Type B pancreatic cell (in vitro differentiated cells): ENCODE measurements at places on chromosomes 13 and 19. TPM values are rescaled to one million over a fixed set of nuclear protein-coding genes. Genes with fewer than 3 reads are reported as not detected.

DNA sequence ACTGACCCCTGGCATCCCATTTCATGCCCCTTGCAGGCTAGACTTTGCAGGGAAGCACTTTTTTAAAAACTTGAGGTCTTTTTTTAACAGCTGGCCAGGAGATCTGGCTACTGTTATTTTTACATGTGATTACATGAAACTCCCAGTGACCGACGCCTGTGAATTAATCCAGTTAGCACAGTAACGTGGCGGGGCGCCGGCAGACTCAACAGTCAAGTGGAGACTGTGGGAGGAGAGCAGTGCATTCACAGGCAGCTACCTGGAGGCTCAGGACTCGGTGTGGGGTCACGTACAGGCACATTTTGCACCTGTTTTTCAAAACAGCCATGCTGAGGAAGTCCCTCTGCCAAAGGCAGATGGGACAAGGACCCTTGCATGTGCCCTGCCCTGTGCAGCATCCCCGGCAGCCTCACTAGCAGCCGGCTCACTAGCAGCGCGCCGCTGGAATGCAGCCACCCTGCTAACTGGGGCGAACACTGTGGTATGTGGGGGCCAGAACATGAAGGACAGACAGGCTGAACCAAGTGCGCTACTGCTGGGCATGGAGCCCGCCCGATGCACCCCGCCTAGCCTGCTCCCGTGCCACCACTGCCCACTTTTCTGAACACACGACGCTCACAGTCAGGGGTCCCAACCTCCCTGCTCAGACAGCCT lies 18.7 kb downstream of the CAPS start:
- peaks cover 13% of the 10 kb centered on the region for H3K36me3 ChIP-seq
- DNase-seq, result no peak
- no peak overlapping the region for H3K4me3 ChIP-seq
- H3K27ac ChIP-seq, result no peak overlapping the region

Gene EBI3
- total RNA-seq, result 0.31 and 0.43 TPM in 2 replicates

DNA sequence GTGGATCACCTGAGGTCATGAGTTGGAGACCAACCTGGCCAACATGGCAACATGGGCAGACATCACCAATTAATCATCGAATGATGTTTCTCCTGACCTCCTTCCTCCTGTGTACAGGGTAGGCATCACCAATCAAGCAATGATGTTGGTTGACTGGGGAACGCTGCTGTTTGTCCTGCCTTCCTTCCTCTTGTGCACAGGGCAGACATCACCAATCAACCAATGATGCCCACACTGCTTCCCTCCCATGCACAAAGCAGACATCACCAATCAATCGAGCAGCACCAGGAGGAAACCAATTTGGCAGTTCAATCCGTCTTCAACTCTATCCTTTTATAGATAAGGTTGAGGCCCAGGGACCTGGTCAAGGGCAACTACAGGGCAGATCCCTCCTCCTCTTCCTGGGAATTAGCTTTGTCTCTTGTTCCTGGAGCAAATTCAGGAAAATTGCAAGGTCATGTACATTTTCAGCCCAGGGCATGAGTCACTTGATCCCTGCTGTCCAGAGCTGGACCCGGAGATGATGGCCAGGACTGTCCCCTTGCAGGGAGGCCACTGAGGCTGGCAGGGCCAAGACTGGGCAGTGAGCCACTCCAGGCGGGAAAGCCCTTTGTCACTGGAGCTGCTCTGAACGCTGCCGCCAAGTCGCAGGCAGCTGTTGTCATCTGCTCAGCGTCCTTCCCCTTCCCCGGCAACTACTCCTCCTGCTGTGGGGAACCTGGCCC lies 5.3 kb upstream of the CSNK1G2 start:
- DNase-seq, result no peak
- H3K4me3 ChIP-seq, result no peak overlapping the region
- H3K27ac ChIP-seq, result peak overlapping the region; percentile 11
- H3K36me3 ChIP-seq, result no peaks in the 10 kb centered on the region
- H3K27me3 ChIP-seq, result no peaks in the 10 kb centered on the region

DNA sequence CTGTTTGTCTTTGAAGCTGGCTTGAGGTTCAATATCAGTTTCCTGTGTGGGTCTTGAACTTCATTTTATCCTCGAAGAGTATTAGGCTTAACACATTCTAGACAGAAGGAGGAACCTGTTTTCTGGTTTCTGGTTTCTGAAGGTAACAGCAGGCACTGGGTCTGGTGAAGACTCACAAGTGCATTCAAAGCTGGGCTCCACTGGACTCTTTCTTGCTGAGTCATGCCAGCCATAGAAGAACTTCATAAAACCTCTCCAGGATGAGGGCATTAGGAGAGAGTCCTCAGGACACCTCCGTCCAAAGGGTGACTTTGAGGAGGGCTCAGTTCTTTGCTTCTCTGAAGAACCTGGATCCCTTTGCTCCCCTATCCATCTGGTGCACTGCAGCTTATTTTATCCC lies 668.6 kb upstream of the SLC10A2 start:
- no peaks in the 10 kb centered on the region for H3K36me3 ChIP-seq
- H3K4me1 ChIP-seq, result no peaks in the 10 kb centered on the region
- no peak overlapping the region for H3K27ac ChIP-seq
- no peak overlapping the region for H3K4me3 ChIP-seq

Gene CATSPERD
- total RNA-seq, result 0.41 TPM in 1 of 2 replicates, not detected in the other

Gene GPI
- total RNA-seq, result 241 and 297 TPM in 2 replicates

- peak overlapping the region; percentile 64 for H3K27ac ChIP-seq
- peaks cover 15% of the 10 kb centered on the region for H3K36me3 ChIP-seq
- peaks cover 35% of the 10 kb centered on the region for H3K4me1 ChIP-seq
- peak overlapping the region; percentile 100 for H3K4me3 ChIP-seq
- no peaks in the 10 kb centered on the region for H3K27me3 ChIP-seq
- DNase-seq, result no peak
These were observed 1.6 kb downstream of the CCDC97 start for GRCh38 chr19:41311613-41312012.

Gene ZNF229
- total RNA-seq, result 12.0 and 20.4 TPM in 2 replicates

Gene ZNF541
- not detected in 2 replicates for total RNA-seq

- peaks cover 4% of the 10 kb centered on the region for H3K36me3 ChIP-seq
- H3K27ac ChIP-seq, result no peak overlapping the region
- H3K4me1 ChIP-seq, result peaks cover 4% of the 10 kb centered on the region
- peaks cover 14% of the 10 kb centered on the region for H3K27me3 ChIP-seq
- peak; percentile 88 for DNase-seq
- peak overlapping the region; percentile 75 for H3K4me3 ChIP-seq
These were observed 6.1 kb downstream of the BEST2 start for GRCh38 chr19:12757544-12758274.

Gene ZNF382
- 9.5 and 17.5 TPM in 2 replicates for total RNA-seq

- no peak for DNase-seq
- no peaks in the 10 kb centered on the region for H3K36me3 ChIP-seq
- peak overlapping the region; percentile 60 for H3K27ac ChIP-seq
- H3K27me3 ChIP-seq, result peaks cover 14% of the 10 kb centered on the region
These were observed 653 bp downstream of the MVB12A start for GRCh38 chr19:17420475-17420924.

- no peak overlapping the region for H3K27ac ChIP-seq
- no peaks in the 10 kb centered on the region for H3K4me1 ChIP-seq
- no peak for DNase-seq
- H3K4me3 ChIP-seq, result no peak overlapping the region
- H3K36me3 ChIP-seq, result no peaks in the 10 kb centered on the region
These were observed 1594.5 kb upstream of the PCDH20 start for GRCh38 chr13:63010072-63010658.

DNA sequence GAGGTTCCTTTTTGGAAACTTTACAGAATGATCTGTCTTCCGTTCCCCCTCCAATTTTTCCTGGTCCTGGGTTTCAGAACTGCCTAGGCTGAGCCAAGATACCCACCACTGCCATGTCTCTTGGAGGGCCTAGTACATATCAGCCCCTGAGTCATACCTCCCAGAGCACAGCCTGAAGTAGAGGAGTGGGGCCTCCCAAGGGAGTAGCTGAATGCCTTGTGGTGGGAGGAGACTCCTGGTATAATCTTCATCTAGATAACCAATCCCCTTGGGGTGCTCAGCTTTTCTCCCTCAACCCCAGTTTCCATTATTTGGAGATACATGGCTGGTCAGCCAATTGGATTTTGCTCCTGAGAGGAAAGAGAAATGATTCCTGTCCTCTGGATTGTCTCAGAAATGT lies 30.3 kb downstream of the ZNF763 start:
- H3K27me3 ChIP-seq, result no peaks in the 10 kb centered on the region
- H3K36me3 ChIP-seq, result peaks cover 46% of the 10 kb centered on the region
- H3K4me3 ChIP-seq, result no peak overlapping the region

Gene KLK15
- 0.26 TPM in 1 of 2 replicates, not detected in the other for total RNA-seq

DNA sequence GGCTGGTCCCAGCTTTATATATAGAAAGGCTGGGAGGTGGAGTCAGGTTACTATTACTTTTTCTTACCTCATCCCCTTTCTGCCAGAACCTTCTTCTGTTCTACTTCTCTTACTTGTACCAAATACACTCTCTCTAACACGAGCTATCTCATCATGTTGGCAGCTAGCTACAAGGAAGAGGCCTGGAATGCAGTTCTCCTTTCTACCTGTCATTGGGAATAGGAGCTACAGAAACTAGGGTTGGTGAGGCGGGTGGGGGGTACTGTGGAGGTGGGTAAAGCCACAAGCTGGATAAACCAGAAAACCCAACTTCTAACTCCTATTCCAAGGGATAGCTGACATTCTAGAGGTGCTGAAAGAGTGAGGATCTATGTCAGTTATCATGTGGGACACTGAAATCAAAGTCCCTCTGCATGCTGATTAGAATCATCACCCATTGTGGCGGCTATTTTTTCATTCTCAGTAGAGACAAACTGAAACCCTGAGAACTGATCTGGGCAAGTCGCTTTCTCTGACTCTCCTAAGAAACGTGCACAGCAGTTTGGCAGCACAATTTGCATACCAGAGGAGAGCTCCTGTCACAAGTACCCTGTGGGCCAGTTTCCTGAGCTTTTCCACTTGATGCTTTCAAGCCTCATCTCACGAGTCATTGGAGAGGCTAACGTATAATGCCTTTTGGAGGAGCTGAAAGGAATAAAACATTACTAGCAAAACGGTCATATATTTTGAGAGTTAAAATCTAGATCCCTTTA lies 358.1 kb downstream of the ENOX1 start:
- H3K27ac ChIP-seq, result no peak overlapping the region
- no peak overlapping the region for H3K4me3 ChIP-seq
- peaks cover 3% of the 10 kb centered on the region for H3K36me3 ChIP-seq
- H3K4me1 ChIP-seq, result peaks cover 5% of the 10 kb centered on the region
- H3K27me3 ChIP-seq, result no peaks in the 10 kb centered on the region

DNA sequence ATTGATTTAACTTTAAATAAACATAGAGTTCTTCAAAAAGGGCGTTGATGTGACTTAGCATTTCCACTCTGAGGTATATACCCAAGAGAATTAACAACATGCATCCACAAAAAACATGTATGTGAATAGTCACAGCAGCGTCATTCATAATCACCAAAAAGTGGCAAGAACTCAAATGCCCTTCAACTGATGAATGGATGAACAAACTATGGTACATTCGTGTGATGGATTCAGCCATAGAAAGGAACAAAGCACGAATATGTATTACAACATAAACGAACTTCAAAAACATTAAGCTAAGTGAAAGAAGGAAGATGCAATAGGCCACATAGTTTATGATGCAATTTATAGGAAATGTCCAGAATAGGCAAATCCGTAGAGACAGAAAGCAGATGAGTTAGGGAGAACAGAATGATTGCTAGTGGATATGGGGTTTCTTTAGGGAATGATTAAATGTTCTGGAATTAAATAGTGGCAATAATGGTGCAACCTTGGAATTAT lies 72.3 kb upstream of the UQCRFS1 start:
- H3K36me3 ChIP-seq, result no peaks in the 10 kb centered on the region
- H3K4me3 ChIP-seq, result no peak overlapping the region
- H3K4me1 ChIP-seq, result no peaks in the 10 kb centered on the region
- no peak for DNase-seq

GRCh38 chr13:104414771-104415170 lies 1348.6 kb upstream of the SLC10A2 start:
- no peak overlapping the region for H3K4me3 ChIP-seq
- H3K4me1 ChIP-seq, result peaks cover 8% of the 10 kb centered on the region
- H3K27ac ChIP-seq, result peak overlapping the region; percentile 10
- DNase-seq, result no peak
- no peaks in the 10 kb centered on the region for H3K27me3 ChIP-seq
- H3K36me3 ChIP-seq, result no peaks in the 10 kb centered on the region

DNA sequence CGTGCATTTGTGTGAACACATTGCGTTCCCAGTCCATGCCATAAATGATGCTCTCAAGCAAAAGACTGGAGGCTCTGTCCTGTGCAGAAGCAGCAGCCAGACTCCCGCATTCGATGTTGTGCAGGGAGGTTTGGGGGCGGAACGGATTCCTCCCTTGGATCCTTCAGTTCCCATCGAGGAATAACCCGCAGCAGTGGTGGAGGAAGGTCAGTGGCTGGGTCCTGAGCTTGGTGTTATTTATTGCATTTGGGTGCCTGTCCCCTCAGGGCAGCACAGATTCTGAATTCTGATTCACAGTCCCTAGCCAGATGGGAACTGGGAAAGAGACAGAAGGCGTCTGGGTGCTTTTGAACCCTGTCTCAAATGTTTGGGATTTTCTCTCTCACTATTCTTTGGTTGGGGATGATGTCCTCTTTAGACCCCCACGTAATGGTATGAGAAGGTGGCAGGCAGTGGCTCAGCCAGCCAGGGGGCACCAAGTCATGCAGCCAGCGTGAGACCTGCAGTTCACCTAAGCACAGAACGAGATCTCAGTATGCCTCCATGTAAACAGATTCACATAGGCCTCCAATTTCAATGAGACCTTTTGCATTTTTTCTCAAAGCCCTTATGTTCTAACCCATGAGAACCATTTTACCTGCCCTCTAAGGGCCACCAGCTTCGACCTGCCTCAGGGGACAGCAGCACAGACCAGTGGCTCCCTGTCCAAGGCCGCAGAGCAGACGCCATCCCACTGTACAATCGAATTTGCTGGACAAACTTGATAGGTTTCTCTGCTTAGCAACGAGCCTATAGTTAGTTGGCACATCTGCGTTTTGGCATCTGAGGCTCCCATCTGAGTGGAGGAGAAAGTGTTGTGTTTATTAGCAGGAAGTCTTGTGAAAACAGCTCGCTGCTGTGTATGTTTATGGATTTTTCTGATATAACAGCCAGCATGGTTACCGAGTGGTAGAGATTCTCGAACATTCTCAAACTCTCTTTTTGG lies 17.8 kb downstream of the KCTD15 start:
- no peak overlapping the region for H3K4me3 ChIP-seq
- no peak for DNase-seq
- no peak overlapping the region for H3K27ac ChIP-seq
- peaks cover 3% of the 10 kb centered on the region for H3K27me3 ChIP-seq

DNA sequence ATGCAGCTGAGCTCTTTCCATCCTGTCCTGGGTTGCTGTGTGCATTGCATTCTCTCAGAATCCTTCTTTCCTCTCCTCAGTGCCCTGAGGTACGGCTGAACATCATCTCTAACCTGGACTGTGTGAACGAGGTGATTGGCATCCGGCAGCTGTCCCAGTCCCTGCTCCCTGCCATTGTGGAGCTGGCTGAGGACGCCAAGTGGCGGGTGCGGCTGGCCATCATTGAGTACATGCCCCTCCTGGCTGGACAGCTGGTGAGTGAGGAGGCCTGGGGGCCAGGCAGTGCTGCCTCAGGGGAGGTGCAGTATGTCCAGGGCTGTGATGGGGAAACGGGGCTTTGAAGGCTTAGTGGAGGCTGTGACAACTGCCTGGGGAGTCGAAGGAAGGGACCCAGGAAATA lies 29.8 kb downstream of the PPP2R1A start:
- peaks cover 53% of the 10 kb centered on the region for H3K36me3 ChIP-seq
- no peaks in the 10 kb centered on the region for H3K27me3 ChIP-seq
- no peak for DNase-seq
- H3K27ac ChIP-seq, result no peak overlapping the region
- no peak overlapping the region for H3K4me3 ChIP-seq

GRCh38 chr19:45469945-45470761 lies 2.4 kb downstream of the FOSB start:
- DNase-seq, result no peak
- peaks cover 4% of the 10 kb centered on the region for H3K36me3 ChIP-seq
- peak overlapping the region; percentile 92 for H3K27ac ChIP-seq
- peak overlapping the region; percentile 94 for H3K4me3 ChIP-seq
- peaks cover 50% of the 10 kb centered on the region for H3K27me3 ChIP-seq
- peaks cover 8% of the 10 kb centered on the region for H3K4me1 ChIP-seq

Gene FPR2
- total RNA-seq, result not detected in 2 replicates
